ENCODE measurements at places on chromosomes 1 and 21.

- DNase-seq, result no peak
Measured at GRCh38 chr1:54805981-54806381, 4.9 kb upstream of the TTC22 start.

DNA sequence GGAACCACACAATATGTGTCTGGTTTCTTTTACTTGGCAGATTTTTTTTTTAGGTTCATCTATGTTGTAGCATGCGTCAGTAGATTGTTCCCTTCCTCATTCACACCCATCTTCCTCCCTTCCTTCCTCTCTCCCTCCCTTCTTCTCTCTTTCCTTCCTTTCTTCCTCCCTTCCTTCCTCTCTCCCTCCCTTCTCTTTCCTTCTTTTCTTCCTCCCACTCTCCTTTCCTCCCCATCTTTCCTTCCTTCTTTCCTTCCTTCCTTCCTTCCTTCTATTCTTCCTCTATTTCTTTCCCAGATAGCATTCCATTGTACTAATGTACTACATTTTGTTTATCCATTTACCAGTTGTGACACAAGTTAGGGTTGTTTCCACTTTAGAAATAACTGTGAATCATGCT is 218.0 kb downstream of the RGS7 start:
- no peak for DNase-seq

GRCh38 chr21:38272215-38272614 is 15.4 kb downstream of the KCNJ15 start:
- no peak for DNase-seq

DNA sequence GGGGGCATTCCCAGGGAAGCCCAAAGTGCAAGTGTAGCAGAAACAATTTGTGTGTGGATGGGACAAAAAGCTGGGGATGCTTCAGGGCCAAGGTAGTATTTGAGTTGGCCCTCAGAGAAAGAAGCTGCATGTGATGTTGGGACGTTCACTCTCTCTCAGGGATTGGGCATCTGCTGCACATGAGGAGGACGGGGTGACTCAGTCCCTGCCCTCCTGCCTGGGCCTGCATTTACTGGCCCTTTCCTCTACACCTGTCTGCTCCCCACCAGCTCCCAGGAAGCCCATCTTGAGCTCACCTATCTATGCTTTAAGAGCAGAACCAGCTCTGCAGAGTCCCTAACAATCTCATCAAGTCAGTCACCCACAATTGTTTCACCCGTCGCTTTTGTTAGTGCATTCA is 23.5 kb upstream of the MPZL1 start:
- DNase-seq, result no peak

DNA sequence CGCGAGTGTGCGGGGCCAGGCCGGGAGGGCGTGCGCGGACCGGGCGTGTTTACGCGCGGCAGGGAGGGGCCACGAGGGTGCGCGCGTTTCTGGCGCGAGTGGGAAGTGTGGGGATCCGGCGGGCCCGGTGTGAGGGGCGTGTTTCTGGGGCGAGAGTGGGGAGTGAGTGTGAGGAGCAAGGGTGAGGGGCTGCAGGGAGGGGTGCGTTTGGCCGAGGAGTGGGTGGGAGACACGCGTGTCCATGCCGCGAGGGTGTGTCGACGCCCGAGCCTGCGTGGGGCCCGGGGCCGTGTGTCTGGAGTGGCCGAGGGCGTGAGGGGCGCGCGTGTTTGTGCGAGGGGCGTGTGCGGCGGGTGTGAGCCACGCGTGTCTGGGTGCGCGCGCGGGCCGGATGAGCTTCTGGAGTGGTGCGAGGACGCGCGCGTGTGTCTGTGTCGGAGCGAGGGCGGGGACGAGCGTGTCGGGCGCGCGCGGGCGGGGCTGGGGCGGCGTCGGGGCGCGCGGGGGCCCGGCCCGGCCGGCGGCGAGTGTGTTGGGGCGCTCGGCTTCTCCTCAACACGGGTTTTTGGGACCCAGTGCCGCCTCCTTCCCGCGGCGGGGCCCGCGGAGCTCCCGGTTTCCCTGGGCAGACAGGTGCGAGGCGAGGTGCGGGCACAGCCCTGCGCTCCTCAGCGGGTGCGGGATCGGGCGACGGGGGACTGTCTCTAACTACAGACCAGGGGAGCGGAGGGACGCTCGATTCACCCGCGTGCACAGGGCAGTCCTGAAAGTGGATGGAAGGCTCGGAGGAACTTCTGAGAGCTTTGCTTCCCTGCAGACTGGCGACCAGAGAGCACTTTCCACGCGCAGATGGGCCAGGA is 65.8 kb upstream of the VAMP3 start:
- DNase-seq, result no peak

DNA sequence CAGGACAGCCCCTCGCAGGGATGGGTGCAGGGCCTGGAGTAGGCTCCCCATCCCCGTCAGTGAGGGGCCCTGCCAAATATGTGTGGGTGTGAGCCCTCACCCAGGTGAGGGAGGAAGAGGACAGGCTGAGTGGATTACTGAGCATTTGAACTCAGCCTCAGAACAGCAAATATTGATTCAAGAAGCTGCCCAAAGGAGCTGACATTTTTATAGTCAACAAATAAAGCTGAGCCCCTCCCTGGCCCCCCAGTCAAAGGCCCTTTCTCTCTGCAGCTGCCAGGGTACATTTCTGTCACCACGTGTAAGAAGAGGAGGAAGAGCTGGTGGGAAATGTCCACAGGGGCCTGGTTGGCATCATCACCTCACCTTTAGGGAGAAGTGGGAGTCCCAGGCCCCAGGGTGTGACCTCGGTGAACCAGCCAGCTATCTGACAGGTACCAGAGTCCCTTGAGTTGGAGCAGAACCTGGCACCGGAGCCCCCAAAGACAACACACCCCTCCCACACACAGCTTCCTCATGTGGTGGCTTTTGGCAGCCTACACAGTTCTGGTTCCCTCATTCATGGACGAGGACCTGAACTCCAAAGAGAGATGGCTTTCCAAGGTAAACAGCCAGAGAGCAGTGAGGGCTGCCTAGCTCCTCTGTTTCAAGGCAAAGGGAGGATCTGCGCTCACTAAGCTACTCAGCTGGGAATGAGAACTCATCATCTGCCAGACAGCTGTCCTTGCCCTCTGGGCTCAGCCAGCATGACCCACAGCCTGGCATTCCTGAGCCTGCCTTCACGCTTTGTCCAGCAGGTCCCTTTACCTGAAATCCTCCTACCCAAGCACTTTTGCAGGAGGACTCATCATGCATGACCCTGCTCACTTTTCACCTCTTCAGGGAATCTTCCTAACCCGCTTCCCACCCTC is 43.0 kb upstream of the TENT5C start:
- no peak for DNase-seq
